ENCODE measurements at places on chromosomes 6 and 20.

DNA sequence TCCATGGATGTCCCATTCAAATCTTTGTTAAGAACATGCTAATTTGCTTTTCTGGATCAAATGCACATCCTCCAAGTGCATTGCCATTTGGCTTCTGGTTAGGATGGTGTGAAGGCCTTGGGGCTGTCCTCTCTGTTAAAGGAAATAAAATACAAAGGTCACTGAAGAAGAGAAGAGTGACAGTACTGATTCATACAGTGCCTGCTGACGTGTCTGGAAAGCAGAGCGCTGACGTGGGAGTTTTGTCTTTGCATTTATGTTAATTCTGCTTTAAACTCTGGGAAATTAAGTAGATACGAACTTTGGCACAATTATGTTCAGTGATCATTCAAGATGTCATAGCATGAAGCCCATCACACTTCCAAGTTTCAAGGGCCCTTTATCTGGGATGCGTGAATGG lies 33.2 kb downstream of the SYNDIG1 start:
- no peak for DNase-seq

DNA sequence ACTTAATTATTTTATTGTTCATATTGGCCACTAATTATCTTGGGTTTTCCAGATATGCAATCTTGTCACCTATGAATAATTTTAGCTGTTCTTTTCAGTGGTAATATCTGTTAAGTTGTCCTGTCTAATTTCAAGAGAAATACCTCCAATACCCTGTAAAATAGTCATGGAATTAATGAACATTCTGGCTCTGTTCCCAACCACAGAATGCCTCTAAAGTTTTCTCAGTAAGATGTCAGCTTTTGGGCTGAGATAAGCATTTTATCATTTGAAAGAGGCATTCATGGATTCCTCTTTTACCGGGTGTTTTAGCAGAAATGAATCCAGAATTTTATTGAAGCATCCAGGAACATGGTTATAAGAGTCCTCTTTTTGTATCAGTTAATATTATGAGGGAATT lies 109.3 kb downstream of the WDR27 start:
- no peak for DNase-seq

GRCh38 chr6:9205645-9206044 lies 770.3 kb upstream of the SLC35B3 start:
- no peak for DNase-seq

DNA sequence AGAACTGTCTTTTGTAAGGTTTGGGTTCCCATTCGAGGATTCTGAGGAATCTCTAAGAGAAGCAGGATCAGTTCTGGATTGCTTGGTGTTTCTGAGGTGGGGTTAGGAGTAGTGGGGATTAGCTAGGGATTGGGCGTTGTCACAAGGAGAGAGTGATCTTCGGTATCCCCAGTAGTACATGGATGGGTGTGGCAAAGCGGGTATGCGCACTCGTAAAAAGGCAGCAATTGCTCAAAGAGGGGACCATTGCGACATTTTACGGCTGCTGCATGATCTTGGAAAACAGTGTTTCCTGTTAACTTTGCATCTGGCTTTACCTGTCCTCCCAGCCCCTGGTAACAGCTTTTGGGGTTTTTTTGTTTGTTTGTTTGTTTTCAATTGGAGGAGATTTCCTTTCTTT lies 9.7 kb upstream of the ZSCAN9 start:
- DNase-seq, result no peak

- no peak for DNase-seq
These were observed 21.6 kb upstream of the TNFAIP3 start for GRCh38 chr6:137845460-137845859.

DNA sequence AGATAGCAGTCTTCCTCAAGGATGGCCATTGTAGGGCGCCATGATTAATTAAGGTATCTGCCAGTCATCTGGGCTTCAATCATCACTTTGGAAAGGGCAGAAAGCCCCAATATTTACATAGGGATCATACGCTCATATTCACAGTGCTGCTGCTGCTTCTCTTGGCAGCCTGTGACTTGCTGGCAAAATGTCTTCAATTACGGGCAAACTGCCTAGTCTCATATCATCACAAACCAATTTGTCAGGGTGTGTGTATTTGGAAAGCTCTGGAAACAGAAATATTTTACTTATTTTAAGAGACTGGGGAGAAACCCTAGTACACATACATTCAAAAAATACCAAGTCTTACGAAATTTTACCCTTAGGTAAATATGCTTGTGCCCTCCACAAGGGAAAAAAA lies 77.6 kb downstream of the SAMD5 start:
- DNase-seq, result no peak

DNA sequence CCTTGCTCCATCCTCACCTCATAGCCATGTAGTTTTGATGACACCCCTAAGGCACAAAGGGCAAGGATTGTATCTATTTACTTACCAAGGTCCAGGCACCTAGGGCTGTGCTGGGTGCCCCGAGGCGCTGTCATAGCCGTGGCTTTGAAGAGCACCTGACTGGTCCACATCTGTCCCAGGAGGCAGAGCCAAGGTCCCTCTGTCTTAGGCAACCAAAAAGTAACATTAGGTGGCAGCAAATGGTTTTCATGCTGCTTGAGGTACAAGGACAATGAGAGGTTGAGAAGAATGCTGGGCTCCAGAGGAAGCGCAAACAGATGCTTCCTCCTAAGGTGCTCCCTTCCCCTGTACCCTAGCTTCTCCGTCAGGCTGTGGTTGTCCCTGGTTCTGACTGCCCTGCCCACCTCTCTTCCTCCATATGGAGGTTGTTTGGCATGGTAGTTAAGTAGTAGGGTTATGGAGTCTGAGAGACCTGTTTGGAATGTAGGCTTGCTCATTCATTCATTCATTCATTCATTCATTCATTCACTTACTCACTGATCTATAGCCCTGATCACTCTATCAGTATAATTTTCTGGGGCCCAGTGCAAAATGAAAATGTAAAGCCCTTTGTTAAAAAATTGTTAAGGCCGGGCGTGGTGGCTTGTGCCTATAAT lies 3.0 kb upstream of the UQCC2 start:
- no peak for DNase-seq

- DNase-seq, result peak; percentile 66
These were observed 868 bp downstream of the NCOA3 start for GRCh38 chr20:47502271-47503239.

DNA sequence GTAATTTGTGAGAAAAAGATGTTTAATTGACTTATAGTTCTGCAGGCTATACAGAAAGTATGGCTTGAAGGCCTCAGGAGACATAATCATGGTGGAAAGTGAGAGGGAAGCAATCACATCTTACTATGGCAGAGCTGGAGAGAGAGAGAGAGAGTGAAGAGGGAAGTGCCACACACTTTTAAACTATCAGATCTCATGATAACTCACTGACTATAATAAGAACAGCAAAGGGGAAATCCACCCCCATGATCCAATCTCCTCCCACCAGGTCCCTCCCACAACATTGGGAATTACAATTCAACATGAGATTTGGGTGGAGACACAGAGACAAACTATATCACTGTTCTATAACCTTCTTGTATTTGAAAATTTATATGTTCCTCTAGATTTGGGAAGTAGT lies 117.2 kb upstream of the BMP5 start:
- no peak for DNase-seq

- DNase-seq, result no peak
These were observed 165.0 kb downstream of the MOXD1 start for GRCh38 chr6:132236281-132236680.

All from endodermal cell (in vitro differentiated cells).